ENCODE measurements at places on chromosomes 13 and 19.

DNA sequence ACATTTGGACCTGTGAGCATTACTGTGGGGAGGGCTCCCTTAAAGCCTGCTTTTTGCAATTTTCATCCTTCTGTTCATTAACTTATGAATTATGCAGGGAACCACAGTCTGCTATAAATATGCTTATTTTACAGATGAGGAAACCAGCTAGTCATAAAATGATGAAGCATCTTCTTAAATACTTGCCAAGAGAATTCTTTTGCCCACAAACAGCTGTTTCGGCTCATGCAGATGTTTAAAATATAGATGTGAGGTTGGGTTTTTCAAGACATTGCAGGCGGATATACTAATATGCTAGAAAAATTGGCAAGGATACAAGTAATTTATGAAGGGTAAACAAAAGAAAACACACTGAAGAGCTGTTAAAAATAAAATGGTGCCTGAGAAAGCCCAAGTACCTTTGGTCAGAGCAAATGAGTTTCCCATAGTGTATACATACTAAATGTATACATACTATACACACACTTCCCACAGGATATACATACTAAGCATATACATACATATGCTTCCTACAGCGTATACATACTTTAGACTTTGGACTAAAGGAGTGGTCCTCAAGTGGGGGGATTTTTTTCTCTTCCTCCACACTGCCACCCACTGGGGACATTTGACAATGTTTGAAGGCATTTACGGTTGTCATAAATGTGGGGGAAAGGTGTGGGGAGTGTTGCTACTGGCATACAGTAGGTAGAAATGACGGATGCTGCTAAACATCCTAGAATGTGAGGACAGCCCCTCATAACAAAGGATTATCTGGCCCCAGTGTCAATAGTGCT, 164.9 kb upstream of the CSNK1A1L start:
- DNase-seq: no peak

GRCh38 chr19:55486971-55487923, 989 bp upstream of the SSC5D start:
- no peak for DNase-seq

GRCh38 chr19:45668342-45668871, 386 bp downstream of the GIPR start:
- DNase-seq: peak; percentile 30

DNA sequence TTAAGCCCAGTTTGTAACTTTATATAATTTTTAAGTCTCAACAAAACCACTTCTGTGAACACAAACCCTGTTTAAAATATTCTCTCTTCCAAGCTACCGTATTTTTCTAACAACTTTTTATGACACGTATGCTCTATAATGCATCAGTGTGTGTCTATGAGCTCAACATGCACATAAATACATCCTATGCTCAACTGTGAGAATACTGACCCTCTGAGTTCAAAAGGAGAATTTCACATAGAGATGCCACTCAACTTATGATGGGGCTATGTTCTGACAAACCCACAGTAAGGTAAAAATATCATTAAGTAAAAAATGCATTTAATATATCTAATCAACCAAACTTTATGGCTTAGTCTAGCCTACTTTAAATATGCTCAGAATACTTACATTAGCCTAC, 1139.7 kb upstream of the SPRY2 start:
- no peak for DNase-seq

- DNase-seq: no peak
These were observed 50.8 kb upstream of the FLT1 start for GRCh38 chr13:28545583-28546333.

DNA sequence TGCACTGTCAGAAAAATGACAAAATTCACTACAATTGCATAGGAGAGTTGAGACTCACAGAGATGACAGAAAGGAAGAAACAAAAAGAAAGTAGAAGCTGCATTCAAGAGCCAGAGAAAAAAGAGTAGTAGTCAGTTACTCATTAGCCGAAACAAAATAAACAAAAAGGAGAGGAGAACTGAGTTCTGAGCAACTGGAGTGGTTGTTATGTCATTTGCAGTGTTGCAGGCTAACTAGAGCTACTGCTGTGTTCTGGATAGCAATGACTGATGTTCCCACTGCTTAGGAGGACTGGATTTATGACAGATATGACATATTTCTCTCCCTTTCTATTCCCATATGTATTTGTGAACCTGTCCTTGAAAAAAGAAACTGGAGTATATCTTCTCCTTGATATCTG, 482.6 kb downstream of the RFC3 start:
- no peak for DNase-seq

DNA sequence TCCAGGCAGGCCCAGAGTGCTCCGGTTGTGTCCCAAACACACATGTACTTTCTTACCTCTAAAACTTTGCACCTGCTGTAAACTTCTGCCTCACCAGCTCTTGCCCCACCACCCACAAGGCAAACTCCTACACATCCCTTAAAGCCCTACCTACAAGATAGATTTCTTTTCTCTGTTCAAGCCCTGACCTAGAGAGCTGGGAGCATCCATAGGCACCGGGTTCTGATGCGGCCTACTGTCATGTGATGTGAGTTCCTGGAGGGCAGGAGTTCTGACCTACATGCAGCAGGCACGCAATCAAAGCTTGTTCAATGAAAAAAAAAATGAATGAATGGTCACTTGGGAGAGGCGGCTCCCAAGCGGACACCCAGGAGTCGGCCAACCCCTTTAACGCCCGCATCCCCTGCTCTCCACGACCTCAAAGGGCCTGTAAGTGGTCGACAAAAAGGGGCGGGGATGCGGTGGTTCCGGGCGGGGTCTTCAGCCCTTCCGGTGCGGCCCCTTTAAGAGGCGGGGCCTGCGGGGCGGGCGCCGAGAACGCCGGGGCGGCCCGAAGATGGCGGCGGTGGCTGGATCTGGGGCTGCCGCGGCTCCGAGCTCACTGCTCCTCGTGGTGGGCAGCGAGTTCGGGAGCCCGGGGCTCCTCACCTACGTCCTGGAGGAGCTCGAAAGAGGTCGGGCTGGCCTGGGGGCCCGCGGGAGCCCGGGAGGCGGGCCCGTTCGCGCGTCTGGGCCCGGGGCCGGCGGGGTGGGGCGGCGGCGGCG, at the start of gene MAP1S:
MAP1S (plus strand) TSS at position 534 of the 765 bp plus-strand sequence; CDS start at position 557, 23 bp downstream.
- peak; percentile 56 for DNase-seq

- DNase-seq: no peak
These were observed 10.1 kb downstream of the NFILZ start for GRCh38 chr19:8640402-8641004.

DNA sequence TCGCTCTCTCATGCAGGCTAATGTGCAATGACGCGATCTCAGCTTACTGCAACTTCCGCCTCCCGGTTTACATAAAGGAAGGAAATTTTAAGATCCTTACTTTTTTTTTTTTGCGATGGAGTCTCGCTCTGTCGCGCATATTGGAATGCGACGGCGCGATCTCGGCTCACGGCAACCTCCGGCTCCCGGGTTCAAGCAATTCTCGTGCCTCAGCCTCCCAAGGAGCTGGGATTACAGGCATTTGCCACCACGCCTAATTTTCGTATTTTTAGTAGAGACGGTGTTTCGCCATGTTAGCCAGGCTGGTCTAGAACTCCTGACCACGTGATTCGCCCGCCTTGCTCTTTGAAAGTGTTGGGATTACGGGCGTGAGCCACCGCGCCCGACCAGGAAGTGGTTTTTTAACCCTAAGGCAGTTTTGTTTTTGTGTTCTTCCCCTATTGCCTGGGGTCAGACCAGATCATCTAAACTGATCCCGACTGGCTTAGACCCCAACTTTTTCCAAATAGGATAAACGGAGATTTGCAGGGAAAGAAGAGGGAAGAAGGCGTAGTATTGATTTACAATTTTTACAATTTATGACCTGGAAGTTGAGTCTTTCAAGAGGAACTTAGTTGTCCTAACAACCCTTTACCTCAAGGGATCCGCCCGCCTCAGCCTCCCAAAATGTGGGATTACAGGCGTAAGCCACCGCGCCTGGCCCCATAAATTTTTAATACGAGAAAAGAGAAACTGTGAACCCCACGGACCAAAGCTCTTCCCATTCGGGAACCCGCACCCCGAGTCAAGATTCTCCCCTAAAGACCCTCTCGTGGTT, 142.0 kb downstream of the ZNF737 start:
- peak; percentile 31 for DNase-seq

- DNase-seq: no peak
These were observed 205.1 kb downstream of the LHFPL6 start for GRCh38 chr13:39397896-39398265.

GRCh38 chr13:77389625-77390000, 62.7 kb upstream of the MYCBP2 start:
- DNase-seq: no peak

DNA sequence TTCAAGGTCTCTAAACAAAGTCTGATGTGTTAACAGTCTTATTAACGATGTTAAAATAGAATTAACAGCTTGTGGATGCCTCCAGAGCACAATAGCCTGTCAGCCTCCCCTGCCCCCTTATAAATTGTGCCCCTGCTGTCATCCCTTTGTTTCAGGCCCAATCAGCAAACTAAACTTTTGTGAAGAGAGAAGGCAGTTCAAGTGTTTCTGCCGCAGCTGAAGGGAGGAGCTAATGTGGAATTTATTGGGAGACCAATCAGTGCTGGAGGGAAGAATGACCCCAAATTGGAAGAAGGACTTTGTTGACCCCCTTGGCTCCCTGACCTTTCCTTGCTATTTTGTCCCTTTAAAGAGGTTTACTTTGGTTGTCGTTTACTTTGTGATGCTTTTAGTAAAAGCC, 160.5 kb downstream of the TM9SF2 start:
- DNase-seq: no peak

Data from CD4-positive, alpha-beta T cell treated with Interleukin-2 at 100 ng/mL for 4 hours (primary cell).